NCI-H82 (cell line): ENCODE measurements at places on chromosomes 7 and 10.

DNA sequence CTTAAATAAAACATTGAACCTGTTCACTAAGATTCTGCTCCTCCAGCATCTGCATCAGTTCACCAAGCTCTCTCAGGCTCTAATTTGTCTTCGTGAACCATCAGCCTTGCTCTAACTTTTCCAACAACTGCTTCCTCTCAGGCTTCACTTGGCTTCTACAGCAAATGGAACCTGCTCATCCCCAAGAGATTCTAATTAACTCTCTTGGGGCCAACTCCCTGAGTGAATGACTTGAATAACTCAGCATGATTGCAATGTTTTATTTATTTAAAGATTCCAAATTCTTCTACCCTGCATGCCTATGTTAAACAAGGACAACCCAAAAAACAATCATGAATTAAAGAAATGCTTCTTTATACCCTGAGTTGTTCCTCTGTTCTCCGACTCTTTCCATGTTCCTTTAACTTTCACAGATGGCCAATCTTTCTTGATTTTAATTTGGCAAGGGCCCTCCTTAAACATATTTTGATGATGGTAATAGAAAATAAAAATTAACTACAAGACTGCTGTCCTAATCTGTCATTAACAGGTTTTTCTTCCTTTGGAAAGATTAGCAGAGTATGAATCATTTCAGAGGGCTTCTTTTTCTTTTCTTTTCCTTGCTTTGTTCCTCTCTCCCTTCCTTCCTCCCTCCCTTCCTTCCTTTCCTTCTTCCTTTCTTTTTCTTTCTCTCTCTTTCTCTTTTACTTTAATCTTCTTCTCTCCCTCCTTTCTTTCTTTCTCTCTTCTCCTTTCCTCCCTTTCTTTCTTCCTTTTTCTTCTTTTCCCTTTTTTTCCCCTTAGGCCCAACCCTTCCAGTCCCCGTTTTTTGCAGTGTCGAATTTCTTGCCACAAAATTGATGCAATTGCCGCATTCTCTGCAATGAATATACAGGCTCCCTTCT lies 195.0 kb upstream of the RHOBTB1 start:
- DNase-seq = no peak

- no peak for DNase-seq
Observed at GRCh38 chr7:11447106-11447505, 384.9 kb downstream of the THSD7A start.

DNA sequence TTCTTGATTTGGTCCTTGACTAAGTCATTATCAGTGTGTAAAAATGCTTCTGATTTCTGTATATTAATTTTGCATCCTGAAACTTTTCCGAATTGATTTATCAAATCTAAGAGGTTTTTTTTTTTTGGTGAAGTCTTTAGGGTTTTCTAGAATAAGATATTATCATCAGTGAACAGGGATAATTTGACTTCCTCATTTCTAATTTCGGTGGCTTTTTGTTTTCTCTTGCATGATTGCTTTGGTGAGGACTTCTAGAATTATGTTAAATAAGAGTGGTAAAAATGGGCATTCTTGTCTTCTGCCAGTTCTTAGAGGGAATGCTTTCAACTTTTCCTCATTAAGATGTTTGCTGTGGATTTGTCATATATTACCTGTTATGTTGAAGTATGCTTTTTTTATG lies 170.5 kb downstream of the CCDC7 start:
- DNase-seq = no peak

GRCh38 chr7:97003262-97004246 lies 1.8 kb upstream of the DLX6 start:
- no peak for DNase-seq

DNA sequence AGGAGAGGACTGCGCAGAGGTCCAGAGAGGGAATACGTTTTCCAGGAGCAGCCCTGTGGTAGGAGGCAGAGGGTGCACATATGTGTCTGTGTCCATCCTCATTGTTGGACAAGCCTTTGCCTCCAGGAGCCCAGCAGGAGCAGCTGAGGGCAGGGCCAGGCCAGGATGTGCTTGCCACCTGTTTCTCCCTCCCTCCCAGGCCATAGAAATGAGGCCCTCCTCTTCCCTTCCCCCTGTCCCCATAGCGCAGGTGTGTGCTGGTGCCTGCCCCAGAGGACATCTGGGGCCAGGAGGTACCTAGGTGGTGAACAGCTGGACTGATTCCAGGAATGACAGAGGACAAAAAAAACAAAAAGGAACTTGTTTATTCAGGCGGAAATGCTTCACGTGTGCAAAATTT lies 10.5 kb upstream of the CXCL12 start:
- DNase-seq = no peak

DNA sequence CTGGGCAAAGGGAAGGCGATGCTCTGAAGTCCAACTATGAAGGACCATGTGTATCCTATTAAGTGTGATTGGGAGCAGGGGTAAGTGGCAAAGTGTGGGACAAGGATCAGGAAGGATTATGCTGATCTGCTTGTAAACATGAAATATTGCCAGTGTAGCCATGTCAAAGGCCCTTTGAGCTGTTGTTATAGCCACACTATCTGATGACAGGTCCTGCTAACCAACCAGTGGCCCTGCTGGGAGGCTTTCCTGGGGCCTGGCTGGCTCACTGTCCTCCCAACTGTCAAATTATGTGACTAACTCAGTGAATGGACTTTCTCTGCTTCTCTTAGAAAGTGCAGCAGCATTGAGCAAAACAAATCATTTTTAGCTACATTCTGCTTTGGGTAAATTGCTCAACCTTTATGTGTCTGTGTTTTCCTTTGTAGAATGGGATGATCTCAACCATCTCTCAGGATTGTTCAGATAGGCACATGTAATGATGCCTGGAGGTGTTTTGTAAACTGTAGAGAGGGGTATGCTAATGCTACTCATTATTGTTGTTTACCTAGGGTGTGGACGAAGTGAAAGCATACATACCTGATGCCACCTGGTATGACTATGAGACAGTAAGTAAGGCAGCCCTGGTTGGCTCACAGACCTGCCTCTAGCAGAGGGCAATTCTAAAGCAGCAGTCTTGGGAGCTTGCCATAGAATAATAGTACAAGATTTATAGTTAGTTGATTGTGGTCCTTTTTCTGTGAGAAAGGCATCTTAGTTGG lies 47.4 kb downstream of the MGAM2 start:
- peak; percentile 83 for DNase-seq

DNA sequence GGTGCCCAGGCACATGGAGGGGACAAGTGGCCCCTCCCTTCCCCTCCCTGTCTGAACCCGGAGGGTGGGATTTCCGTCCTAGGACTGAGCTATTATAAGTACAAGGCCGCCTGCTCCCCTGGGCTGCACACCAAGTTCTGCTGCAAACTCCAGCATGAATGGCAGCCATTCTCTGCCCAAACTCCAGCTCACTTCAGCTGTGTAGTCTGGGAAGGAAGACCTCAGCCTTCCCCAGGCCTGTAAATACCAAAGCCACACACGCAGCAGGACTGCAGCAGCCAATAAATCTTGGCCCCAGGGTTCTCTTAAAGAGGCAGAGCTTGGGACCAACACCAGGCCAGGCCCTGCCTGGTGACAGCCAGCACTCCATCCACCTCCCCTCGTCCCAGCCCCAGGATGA lies 291.3 kb upstream of the ZMIZ1 start:
- DNase-seq = no peak

DNA sequence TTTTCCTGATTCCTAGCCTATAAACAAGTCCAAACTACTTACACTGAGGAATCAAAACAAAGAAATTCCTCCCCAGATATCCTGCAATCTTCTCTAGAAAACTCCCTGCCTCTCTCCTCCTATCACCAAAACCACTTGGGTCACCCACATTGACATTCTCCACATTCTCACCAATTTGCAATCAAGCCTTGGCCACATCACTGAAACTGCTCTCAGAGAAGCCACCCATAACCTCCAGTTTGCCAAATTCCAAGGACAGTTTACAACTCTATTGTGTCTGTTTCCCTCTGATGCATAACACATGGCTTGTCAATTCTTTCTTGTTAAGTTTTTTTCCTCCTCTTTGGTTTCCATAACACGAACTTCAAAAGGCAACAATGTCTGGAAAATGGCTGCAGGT lies 233.5 kb downstream of the XPNPEP1 start:
- DNase-seq = no peak

GRCh38 chr10:115093286-115093775 lies at the start of gene ATRNL1:
Gene ATRNL1 (plus strand): TSS chr10:115093365. CDS start chr10:115093751, 386 bp downstream.
- DNase-seq = peak; percentile 47

DNA sequence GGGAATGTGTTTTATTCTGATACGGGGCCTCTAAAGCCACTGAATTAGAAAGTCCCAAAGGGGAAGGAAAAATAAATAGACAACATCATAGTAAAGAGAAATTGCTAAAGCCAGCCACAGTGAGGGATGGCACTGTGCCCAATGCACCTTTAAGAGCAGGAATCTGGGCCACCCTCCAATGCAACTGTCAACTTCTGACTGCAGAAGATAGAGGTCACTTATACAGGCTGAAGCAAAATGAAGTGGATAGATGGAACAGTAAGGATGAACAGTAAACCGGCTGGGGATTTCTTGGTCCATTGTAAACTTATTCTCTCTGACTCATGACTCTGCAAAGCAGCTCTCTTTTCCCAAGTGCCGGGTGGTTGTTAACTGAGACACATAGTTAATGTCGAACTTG lies 54.0 kb upstream of the KCNIP2 start:
- no peak for DNase-seq

GRCh38 chr7:81960026-81960425 lies 190.2 kb upstream of the HGF start:
- DNase-seq = no peak

- DNase-seq = no peak
Observed at GRCh38 chr7:143493751-143494150, 16.1 kb downstream of the TAS2R41 start.

DNA sequence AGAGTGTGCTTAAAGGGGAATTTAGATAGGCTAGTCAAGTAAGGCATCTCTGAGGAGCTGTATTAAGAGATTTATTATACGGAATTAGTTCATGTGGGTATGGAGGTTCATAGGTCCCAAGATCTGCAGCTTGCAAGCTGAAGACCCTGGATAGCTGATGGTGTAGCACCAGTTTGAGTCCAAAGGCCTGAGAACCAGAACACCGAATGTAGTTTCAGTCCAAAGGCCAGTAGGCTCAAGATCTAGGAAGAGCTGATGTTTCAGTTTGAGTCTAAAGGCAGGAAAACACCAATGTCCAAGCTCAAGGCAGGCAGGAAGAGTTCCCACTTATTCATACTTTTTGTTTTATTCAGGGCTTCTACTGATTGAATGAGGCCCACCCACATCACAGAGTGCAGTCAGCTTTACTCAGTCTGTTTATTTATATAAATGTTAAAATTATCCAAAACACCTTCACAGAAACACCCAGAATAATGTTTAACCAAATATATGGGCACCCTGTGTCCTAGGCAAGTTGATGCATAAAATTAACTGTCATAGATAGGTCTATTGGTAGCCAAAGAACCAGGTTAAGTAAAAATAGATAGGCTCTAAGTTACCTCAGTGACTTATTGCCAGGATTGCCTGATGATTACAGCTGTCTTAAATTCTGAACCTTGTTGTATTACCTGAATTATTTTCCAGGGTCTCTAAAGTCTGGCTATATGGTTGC lies 83.5 kb downstream of the MAPK8 start:
- DNase-seq = no peak

GRCh38 chr7:43124388-43124787 lies 11.9 kb downstream of the HECW1 start:
- DNase-seq = no peak

DNA sequence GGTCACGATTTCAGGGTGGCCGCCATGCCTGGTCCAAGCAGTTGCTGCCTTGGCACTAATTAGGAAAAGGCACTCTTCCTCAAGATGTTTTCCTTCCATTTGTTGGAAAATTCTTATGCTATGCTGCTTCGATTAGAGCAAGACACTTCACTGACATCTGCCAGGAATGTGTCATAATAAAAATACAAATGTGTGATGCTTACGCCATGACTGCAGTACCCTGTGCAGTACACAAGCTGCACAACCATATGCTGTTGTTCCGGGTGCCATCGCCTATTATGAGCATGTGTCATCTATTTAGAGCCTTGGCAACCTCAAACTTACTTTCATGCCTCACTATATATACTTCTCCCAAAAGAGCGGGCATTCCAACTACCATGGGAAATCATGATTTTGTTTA lies 14.9 kb upstream of the MPP7 start:
- DNase-seq = no peak

GRCh38 chr10:122249991-122250750 lies 20.9 kb upstream of the BTBD16 start:
- DNase-seq = no peak

GRCh38 chr10:17655009-17655408 lies 11.1 kb downstream of the STAM start:
- no peak for DNase-seq

- no peak for DNase-seq
Observed at GRCh38 chr10:19958787-19959186, 142.6 kb downstream of the PLXDC2 start.

- DNase-seq = no peak
Observed at GRCh38 chr10:89553064-89553734, 17.8 kb upstream of the SLC16A12 start.

DNA sequence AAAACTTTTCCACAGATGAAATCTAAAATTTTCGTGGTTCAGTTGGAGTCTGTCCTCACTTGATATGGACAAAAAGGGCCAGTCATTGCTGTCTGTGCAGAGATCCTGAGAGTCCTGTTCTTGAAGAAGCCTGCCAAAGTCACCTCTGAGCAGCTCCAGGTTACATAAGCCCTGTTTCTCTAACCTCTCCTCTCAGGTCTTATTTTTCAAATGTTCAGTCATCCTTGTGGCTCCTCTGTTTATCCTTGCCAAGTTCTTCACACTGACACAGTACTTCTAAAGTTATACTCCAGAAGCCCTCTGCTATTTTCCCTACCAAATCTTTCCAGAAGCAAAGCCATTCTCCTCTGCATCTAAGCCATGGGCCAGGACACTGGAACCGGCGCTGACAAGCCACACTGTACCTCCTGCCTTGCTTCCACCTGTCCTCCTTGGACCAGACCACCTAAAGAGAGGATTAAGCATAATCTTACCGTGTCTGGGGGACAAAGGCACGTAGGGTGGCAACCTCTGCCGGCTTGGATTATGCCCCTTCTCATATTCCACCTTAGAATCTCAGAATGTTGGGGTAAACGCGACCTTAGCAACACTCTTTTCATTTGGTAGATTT lies 161.6 kb downstream of the JAZF1 start:
- peak; percentile 24 for DNase-seq

- no peak for DNase-seq
Observed at GRCh38 chr10:68158031-68158430, 48.7 kb downstream of the MYPN start.

DNA sequence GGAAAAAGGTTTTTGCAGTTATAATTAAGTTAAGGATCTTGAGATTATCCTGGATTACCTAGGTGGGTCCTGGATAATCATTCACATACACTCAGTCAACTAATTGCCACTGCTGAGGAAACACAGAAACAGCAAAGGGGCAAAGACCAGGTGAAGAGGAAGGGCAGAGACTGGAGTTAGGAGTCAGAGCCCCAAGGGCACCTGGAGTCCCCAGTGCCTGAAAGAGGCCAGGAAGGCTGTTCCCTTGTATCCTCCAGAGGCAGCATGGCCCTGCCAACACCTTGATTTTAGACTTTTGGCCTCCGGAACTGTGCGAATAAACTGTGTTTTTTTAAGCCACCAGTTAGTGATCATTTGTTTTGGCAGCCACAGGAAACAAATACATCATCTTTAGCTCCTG lies 24.6 kb downstream of the PRR15 start:
- peak; percentile 71 for DNase-seq

GRCh38 chr10:64086083-64086767 lies 565.0 kb downstream of the REEP3 start:
- peak; percentile 15 for DNase-seq
